ENCODE measurements at places on chromosomes 12 and 14. TPM values are rescaled to one million over a fixed set of nuclear protein-coding genes. Genes with fewer than 3 reads are reported as not detected.

- no peak for DNase-seq
Observed at GRCh38 chr12:65082406-65082805, 38.7 kb downstream of the WIF1 start.

- DNase-seq: no peak
Observed at GRCh38 chr12:55738123-55739024, 4.5 kb upstream of the GDF11 start.

GRCh38 chr12:109880938-109881337 is 597 bp upstream of the GLTP start:
- no peak for DNase-seq

GRCh38 chr14:62409169-62409568 is 636.1 kb downstream of the KCNH5 start:
- no peak for DNase-seq

DNA sequence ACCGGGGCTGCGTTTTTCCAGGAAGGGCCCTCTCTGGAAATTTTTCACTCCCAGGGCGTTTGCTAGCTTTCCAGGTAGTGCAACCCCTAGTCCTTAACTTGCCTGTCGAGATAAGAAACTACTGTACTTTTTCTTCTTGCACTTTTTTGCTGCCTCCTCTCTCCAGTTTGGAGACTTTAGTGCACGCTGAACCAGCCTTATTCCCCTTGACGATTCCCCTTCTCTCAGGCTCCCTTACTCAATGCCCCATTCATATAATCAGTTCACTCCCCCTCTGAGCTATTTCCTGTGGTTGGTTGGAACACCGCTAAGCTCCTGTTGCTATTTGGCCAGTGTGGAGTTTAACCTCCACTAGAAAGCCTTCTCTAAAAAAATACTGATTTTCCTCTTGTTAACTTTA is 682 bp downstream of the CREBL2 start:
- peak; percentile 83 for DNase-seq

DNA sequence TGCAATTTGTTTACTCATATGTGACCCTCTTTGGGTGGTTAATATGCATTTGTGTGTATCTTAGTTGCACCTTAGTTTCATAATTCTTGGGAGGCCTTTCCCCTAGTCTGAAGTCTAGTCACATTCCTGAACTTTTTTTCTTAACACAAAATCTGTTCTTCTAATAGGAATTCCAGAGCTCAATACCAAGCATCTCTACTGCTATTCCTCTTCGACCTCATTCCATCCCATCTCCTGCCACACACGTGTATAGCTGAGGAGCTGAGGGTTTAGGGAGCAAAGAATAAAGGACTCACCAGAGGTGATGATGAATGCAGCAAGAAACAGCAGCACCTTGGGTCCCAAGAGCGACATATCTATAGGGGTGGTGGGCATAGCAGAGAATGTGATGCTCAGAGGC is 875 bp downstream of the MFAP5 start:
- no peak for DNase-seq

- no peak for DNase-seq
Observed at GRCh38 chr12:104756901-104757300, 201.2 kb downstream of the SLC41A2 start.

TTC6 gene
- total RNA-seq: under 0.01 TPM

CACNA2D4 gene
- total RNA-seq: 0.72 TPM

RPAP3 gene
- total RNA-seq: 15.6 TPM

Measured in osteoblast (primary cell).